Breast epithelium (tissue), 4 donors: ENCODE measurements at places on chromosomes 13 and 19. TPM values are rescaled to one million over a fixed set of nuclear protein-coding genes. Genes with fewer than 3 reads are reported as not detected.

Gene SYT3
- total RNA-seq, result not detected

Gene CYP4F12
- total RNA-seq, result 5.6 TPM

Gene ZNF541
- total RNA-seq, result not detected

Gene MIDN
- total RNA-seq, result 22.4 TPM

Gene ZNF430
- 19.0 TPM for total RNA-seq
